ENCODE measurements at places on chromosomes 1 and 21.
A peak's percentile ranks its signal among the peaks of the same experiment; 100 is the strongest.

GRCh38 chr1:89271341-89272015 lies 1.2 kb downstream of the GBP5 start:
- DNase-seq, result no peak

DNA sequence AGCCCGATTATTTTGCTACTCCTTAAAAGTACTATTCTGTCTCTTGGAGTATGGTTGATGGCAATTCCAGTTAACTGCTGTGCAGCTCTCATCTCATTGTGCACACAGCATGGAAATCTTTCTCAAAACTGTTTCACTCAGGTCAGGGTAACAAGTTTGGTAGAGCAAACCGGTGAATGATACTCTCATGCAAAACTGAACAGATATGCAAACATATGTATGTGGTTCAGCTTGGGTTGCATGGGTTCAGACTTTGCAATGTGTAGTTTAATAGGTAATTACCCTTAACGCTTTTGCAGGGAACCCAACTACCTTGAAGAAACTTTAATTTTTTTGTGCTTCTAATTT lies 2.2 kb downstream of the GADD45A start:
- DNase-seq, result no peak

DNA sequence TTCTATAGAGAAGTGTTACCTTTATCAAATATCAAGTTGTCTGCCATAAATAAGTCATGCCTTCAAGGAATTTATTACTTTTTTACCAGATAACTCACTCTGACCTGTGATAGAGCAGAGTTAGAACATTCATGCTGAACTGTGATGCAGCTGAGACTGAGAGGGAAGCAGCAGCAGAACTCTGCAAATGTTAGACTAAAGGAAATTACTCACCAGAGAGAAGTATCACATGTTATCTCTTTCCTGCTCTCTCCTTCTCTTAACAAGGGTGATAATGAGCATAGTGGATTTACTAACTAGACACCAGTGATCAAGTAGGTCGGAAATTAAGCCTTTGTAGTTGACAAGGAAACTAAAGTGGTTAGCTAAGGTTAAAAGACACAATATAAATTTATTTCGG lies 181.6 kb downstream of the RASAL2 start:
- no peak for DNase-seq

- DNase-seq, result no peak
Observed at GRCh38 chr21:26935977-26936376, 30.9 kb downstream of the ADAMTS5 start.

DNA sequence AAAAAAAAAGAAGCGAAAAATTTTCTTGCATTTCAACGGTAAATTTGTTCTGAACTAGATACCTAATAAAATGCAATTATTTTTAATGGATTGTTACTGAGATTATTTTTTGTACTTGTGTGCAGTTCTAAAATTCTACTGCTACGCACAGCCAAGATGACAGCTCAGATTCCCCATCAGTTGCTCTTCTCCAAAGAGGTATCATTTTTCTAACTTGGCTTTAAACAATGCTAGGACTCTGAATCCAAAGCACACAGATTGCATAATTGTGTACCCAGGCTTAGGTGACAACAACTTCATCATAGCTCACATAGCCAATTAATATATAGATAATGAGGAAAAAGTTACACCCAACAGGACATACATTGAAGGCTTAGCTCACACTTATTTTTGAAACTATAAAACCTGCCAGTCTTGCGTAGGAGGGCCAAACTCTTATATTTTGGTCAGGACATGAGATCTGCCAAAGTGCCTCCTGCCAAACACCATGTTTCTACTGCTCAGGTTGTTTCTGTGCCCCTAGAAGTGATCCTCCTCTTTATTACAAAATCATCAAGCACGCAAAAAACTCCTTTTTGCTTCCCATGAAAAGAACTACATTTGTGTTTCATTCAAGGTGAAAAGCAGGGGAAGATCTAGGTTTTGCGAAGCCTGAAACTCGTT lies 10.6 kb upstream of the ZNHIT6 start:
- DNase-seq, result no peak

DNA sequence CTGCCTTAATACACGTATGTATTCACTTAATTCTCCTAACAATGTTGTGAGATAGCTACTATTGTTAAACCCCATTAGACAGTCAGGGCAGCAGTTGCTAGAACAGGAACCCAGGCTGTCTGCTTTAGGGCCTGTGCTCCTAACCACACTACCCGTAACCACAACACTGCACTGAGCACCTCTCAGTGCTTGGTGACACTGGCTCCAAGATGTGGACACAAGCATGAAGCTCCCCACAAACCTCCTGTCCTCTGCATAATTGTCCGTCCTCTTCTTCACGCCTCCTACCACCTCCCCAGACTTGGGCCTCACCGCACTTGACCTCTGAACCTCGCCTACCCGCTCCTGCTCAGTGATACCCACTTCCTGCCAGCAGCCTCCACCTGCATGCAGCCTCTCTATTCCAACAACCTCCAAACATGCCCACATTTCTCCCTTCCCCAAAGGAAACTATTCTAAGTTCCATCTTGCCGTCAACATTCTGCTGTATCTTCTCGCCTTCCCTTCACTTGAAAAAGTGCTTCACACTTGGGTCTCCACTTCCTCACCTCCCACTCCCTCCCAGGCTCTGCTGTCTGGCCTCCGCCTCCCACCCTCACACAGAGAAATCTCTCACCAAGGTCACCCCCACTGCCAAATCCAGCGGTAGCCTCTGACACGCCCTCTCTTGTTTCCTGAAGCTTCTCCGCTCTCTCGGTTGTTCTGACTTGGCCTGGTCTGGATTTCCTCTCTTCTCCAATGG lies 14.6 kb upstream of the AHDC1 start:
- no peak for DNase-seq

DNA sequence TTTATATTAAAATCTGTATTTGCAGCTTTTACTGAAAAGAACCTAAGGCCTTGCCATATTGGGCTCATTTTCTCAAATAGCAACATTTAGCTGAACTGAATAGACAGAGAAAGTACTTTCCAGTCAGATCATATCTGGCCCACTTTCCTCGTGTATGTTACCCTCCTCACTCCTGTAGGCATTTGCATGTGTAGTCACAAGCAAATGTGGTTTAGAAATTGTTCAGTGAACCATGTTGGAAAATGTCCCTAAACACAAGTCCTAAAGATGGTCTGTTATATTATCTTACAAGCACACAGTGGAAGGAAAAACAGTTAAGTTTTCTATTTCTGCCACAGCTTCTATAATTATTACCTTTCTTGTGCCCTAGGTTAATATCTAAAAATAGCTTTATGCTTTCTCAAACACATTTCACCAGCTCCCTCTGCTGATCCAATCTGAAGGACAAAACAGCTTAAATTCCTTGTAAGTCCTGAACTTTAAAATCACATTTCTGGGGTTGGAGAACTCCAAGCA lies 606 bp upstream of the FMO4 start:
- DNase-seq, result no peak

DNA sequence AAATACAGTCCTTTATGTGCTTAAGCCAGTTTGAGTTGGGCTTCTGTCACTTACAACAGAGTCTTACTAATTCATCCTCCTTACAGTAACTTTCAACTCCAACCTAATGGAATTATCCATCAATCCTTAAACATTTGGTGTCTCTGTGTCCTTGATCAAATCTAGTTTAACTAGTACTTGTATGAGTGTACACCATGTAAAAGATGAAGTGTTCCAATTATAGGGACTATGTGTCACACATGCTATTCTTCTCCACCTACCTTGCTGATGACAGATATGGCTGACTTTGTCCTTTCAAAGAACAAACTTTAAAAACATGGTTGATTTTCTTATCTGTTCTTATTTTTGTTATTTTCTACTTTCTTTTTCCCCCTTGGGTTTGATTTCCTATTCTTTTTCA lies 60.4 kb upstream of the NBPF3 start:
- no peak for DNase-seq

- DNase-seq, result no peak
Observed at GRCh38 chr1:10059342-10059718, 26.6 kb downstream of the UBE4B start.

DNA sequence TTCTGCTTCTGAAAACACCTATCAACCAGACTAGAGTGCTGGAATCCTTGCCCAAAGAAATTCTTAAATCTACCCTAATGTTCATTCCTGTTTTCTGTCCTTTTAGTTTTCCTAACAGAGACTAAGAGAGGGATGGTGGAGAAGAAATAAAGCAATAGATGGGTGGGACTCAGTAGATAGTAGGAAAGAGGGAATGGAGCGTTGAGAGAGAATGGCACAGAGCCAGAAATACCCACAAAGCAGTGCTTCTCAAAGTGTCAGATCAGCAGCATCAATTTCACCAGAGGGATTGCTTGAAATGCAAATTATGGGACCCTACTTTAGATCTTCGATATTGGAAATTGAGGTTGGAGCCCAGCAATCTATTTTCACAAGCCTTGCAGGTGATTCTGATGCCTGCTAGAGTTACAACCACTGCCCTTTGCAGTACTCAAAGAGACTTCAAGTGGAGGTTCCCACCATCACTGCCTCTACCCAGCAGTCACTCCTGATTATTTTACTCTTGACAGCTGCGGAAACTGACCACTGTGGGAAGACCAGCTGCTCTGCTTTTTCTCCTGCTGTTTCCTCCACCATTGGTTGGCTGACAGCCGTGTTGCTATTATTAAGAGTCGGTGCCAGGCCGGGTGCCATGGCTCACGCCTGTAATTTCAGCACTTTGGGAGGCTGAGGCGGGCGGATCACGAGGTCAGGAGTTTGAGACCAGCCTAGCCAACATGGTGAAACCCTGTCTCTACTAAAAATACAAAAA lies 11.4 kb upstream of the PRPF3 start:
- DNase-seq, result no peak

- DNase-seq, result no peak
Observed at GRCh38 chr1:171507435-171507834, 22.1 kb downstream of the PRRC2C start.

DNA sequence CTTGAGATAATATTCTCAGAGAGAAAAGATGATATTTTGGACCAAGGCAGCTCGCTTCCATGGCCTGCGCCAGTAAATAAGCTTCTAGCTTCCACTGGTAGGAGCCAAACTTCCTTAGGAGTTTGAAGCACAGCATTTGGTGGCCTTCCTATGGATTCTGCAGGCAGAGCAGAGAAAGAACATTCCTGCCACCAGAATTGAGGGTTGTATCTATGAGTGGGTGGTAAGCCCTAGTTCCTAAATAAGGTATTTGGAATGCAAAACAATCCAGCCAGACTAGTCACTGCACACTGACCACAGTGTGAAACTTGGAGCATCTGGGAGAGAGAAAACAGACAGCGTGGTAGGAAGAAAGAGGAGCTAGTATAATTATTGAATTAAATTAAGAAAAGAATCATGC lies 54.1 kb upstream of the BCAR3 start:
- DNase-seq, result no peak

GRCh38 chr1:7005762-7006161 lies 220.5 kb downstream of the CAMTA1 start:
- DNase-seq, result no peak

DNA sequence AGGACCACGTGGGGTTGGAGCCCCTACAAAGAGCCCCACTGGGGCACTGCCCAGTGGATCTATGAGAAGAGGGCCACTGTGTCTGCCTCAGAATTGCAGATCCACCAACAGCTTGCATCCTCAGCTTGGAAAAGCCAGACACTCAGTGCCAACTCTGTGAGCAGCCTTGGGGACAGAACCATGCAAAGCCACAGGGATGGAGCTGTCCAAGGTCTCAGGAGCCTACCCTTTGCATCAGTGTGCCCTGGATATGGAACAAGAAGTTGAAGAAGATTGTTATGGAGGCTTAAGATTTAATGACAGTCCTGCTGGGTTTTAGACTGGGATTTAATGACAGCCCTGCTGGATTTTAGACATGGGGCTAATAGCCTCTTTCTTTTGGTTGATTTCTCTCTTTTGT lies 1670.9 kb downstream of the PLA2G4A start:
- no peak for DNase-seq

GRCh38 chr21:38177919-38178652 lies 78.7 kb upstream of the KCNJ15 start:
- DNase-seq, result no peak

DNA sequence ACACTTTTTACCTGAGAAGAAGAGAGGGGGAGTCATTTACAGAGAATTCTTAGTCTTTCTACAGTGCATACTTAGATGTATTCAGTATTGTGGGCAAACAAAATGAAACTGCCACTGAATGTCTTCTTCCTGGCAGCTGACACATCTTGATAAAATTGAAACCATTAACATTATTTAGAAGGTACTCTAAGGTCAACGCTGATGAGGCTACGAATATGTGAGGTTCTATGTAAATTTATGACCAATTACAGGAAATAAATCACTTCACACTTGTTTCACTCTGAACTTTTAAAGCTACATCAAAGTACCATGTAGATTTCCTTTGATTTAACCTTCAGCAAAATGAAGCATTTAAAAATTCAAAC lies 51.3 kb upstream of the GFI1 start:
- DNase-seq, result no peak

- DNase-seq, result no peak
Observed at GRCh38 chr1:227316456-227316855, 1.8 kb downstream of the CDC42BPA start.

GRCh38 chr1:89633800-89634625 lies 1.1 kb downstream of the LRRC8C start:
- peak; percentile 37 for DNase-seq

GRCh38 chr1:93846992-93847810 lies 31.8 kb downstream of the DNTTIP2 start:
- DNase-seq, result peak; percentile 86

DNA sequence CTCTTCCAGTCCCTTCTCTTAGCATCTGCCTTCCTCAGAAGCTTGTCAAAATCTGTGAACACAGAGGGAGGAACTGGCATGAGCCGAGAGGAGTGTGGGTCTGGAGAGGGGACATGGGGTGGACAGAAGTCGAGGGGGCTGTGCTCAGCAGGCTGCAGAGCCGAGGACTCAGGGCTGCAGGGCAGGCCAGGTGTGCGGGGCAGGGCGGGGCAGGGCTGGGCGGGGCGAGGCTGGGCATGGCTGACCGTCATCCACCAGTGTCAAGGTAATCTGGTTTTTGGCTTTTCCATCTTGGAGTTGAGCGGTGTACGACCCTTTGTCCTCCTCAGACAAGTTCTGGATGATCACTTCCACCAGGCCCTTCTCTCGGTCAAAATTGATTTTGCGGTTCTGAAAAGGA lies 44.0 kb downstream of the MYOM3 start:
- no peak for DNase-seq

DNA sequence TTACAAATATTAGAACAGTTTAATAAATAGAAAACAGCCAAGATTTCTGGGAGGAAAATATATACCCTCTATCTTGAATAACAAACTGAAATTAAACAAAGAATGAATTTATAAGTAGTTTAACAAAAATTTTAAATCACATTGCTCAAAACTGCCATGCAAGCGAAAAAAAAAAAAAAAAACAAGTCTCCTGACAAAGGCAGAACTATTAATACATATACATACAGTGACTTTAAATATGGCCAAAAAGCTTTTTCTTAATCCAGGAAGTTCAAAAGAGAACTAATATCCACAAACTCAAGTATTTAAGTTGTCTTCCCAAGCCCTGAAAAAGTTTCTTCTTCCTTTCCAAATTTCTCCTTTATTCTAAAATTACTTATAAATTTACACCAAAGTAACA lies 63.5 kb upstream of the MUTYH start:
- DNase-seq, result no peak

DNA sequence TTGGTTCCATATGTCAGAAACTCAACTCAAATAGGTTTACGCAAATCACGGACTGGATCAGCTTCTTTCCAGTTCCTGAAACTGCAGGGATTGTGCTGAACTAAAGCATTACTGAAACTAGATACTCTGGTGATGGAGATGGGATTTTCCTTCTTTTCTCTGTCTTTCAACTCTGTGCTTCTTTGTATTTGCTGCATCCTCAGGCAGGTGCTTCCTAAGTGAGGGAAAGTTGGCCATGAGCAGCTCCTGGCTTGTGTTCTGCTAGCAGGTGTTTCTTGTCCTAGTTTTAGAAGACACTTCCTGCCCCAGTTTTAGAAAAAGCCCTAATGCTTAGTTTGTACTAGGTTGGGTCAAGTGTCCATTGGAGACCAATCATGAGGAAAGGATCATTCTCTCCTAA lies 86.7 kb upstream of the USP24 start:
- no peak for DNase-seq
